ENCODE measurements at places on chromosomes 6 and 20.

DNA sequence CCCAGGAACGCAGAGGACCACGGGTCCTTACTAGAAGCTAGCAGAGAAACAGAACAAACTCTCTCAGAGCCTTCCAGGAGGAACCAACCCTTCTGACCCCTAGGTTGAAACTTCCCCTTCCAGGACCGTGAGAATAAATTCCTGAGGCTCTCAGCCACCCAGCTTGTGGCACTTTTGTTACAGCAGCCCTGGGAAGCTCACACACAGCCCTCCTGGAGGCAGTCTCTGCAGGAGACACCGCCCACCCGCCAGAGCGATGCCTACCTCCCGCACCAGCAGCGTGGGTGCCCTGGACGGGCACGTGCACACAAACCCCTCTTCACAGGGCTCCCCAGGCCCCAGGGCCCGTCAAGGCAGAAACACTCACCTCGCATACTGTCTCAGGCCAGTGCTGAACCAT, 4.2 kb downstream of the RNASET2 start:
- no peaks in the 10 kb centered on the region for H3K27me3 ChIP-seq
- H3K36me3 ChIP-seq = peaks cover 21% of the 10 kb centered on the region
- H3K4me3 ChIP-seq = no peak overlapping the region

DNA sequence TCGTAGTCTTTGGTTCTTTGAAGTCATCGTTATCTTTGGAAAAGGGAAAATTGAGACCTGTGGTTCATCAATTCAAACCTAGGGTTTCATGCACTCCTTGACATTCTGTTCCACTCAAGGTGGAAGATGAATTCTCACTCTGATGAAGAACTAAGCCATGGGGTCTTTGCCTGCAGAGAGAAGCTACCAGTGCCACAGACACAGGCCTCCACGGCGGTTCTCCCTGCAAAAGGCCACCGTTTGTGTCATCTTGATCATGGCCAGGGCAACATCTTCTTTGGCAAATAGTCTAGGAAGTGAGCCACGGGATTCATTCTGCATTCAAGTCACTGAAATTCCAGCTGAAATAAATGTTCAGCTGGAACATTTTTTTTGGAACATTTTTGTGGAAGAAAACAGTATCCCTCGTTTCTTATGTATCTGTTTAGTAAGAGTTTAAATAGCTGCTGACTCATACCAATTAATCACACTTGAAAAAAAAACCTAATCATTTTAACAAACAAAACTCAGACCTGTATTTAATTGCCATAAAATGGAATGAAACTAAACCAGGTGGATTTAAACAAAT, 206.0 kb upstream of the FOXQ1 start:
- H3K4me3 ChIP-seq = no peak overlapping the region
- no peaks in the 10 kb centered on the region for H3K27me3 ChIP-seq
- no peak overlapping the region for H3K27ac ChIP-seq

DNA sequence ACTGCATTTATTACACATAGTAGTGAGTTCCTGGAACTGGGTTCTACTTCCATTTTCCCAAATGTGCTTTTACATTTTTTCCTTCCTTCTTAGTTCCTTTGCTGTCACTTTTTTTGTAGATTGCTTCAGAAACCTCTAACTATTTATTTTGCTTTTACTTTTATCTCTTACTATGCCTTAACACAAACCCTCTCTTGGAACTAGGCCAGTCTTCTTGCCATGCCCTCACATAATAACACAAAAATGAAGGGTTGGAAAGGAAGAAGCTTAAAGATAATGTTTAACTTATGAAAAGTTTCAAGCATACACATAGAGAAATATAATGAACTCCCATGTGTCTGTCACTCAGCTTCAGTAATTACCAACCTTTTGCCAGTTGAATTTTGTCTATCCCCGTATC, 27.1 kb downstream of the TOP1 start:
- H3K36me3 ChIP-seq = no peaks in the 10 kb centered on the region
- no peak overlapping the region for H3K4me3 ChIP-seq
- no peaks in the 10 kb centered on the region for H3K27me3 ChIP-seq
- H3K4me1 ChIP-seq = peaks cover 77% of the 10 kb centered on the region
- no peak overlapping the region for H3K27ac ChIP-seq

- peaks cover 5% of the 10 kb centered on the region for H3K4me1 ChIP-seq
- no peak overlapping the region for H3K27ac ChIP-seq
- no peak overlapping the region for H3K4me3 ChIP-seq
- no peaks in the 10 kb centered on the region for H3K36me3 ChIP-seq
- H3K27me3 ChIP-seq = no peaks in the 10 kb centered on the region
Measured at GRCh38 chr20:48195121-48195870, 410.0 kb upstream of the SULF2 start.

GRCh38 chr6:4879741-4880275, 103.6 kb downstream of the CDYL start:
- no peak overlapping the region for H3K27ac ChIP-seq
- no peaks in the 10 kb centered on the region for H3K27me3 ChIP-seq
- H3K36me3 ChIP-seq = no peaks in the 10 kb centered on the region

DNA sequence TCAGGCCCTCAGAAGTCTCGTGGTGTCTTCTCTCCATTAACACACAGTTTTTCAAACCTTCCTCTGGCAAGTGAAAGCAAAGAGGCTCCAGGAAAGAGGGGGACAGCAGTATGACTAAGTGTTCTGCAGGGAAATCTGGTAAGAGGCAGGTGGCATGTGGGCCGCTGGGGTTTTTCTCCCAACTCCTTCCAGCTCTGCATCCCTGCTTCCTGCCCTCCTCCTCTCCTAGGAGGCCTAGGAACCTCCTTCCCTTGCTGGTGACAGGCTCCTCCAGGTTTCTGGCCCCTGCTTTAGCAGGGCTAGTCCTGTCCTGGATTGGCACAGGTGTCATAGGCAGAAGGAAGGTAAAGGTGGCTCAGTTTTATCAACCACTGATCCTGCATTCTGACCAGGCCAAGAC, 7.6 kb upstream of the ITCH start:
- DNase-seq = no peak
- H3K27me3 ChIP-seq = no peaks in the 10 kb centered on the region
- H3K27ac ChIP-seq = no peak overlapping the region

DNA sequence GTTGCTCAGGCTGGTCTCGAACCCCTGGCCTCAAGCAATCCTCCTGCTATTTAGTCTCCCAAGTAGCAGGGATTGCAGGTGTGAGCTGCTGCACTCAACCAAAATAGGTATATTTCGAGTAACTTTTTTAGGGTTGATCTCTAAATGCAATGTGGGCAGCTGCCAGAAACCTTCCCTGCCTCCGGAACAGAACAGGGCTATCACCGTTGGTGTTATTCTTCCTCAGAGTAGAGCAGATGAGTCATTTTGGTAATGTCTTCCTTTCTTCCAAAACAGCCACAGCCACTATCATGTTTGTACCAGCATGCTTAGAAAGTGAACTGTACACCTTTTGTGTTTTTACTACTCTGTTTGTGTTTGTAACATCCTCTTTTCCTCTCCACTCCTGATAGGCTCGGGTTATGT, 44.1 kb downstream of the SNX9 start:
- no peak overlapping the region for H3K27ac ChIP-seq
- no peak overlapping the region for H3K4me3 ChIP-seq
- H3K36me3 ChIP-seq = no peaks in the 10 kb centered on the region
- peaks cover 3% of the 10 kb centered on the region for H3K4me1 ChIP-seq

DNA sequence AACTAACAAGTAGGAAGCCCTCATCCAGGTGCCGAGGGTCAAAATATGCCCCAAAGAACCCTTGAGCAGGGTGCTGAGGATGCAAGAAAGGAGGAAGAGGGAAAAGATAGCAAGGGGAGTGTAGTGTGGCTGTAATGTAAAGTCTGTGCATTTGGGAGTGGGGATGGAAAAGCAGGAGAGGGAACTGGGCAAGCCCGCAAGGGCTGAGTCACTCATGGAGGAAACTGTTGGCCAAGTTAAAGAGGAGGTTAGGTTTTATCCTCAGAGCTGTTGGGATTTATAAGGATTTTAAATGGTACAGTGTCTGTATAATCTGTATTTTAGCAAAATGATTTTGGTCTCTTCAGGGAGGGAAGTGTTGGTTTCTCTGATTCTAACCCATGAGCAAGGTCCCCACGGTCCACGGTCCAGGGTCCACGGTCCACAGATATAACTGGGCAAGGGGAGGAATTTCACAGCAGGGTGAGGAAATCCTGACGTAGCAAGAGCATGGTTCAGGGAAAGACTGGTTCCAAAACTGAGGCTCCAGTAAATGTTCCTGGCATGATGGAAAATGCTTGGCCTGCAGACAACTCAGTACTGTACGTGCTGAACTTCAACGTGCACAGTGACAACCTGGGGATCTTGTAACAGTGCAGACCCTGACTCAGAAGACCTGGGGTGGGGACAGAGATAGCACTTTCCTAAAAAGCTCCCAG, 759.8 kb downstream of the PTPRT start:
- no peaks in the 10 kb centered on the region for H3K4me1 ChIP-seq
- no peaks in the 10 kb centered on the region for H3K36me3 ChIP-seq
- no peak overlapping the region for H3K27ac ChIP-seq
- H3K4me3 ChIP-seq = no peak overlapping the region
